ENCODE measurements at places on chromosomes 4 and X. TPM values are rescaled to one million over a fixed set of nuclear protein-coding genes. Genes with fewer than 3 reads are reported as not detected.

DNA sequence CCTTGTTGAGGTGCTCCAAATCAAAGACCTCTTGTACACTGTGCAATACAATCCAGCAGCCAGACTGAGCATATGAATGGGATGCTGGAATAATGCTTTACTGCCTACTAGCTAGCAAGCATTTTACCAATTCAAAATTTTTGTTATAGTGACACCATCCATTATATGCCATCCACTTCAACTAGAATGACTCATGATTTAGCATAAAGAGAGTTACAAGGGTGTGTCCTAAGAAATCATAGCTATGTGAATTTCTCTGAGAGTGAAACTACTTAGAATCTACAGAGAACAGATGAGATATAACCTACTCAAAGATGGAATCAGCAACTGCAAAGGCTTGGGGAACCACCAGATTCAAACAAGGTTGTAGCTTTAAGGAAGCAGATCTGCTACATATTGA, 221.9 kb downstream of the LHFPL1 start:
- no peak for DNase-seq

MAGEE1 gene
- total RNA-seq: 0.74 TPM

DNA sequence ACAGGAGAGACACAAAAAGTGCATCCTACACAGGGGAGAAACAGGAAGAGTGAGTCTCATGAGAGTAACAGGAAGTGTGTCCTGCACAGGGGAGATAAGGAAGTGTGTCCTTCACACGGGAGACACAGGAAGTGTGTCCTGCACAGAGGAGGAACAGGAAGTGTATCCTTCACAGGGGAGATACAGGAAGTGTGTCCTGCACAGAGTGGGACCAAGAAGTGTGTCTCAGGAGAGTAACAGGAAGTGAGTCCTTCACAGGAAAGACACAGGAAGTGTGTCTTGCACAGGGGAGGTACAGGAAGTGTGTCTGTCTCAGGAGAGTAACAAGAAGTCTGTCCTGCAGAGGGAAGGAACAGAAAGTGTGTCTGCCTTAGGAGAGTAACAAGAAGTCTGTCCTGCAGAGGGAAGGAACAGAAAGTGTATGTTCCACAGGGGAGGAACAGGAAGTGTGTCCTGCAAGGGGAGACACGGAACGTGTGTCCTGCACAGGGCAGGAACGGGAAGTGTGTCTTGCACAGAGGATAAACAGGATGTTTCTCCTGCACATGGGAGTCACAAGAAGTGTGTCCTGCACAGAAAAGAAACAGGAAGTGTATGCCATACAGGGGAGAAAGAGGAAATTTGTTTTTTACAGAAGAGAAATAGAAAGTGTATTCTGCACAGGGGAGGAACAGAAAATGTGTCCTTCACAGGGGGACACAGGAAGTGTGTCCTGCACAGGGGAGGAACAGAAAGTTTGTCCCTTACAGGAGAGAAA, 102.0 kb downstream of the ARSF start:
- DNase-seq: no peak

KCTD8 gene
- 0.80 TPM for total RNA-seq

STK32B gene
- total RNA-seq: 7.8 TPM

GRCh38 chrX:118496763-118497079, 1.1 kb downstream of the DOCK11 start:
- no peak for DNase-seq

GRCh38 chrX:20143561-20143960, 1.9 kb upstream of the EIF1AX start:
- DNase-seq: no peak

- DNase-seq: no peak
Observed at GRCh38 chr4:122005064-122005755, 53.4 kb upstream of the TRPC3 start.

DNA sequence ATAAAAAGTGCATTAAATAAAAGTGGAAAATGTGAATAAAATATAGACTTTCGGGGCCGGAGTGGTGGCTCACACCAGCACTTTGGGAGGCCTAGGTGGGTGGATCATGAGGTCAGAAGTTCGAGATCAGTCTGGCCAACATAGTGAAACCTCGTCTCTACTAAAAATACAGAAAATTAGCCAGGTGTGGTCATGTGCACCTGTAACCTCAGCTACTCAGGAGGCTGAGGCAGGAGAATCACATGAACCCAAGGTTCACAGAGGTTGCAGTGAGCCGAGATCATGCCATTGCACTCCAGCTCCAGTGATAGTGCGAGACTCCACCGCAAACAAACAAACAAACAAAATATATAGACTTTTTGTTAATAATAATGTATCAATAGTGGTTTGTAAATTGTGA, 293.6 kb upstream of the TRAM1L1 start:
- DNase-seq: no peak

GRCh38 chrX:41273638-41274037, 60.3 kb upstream of the DDX3X start:
- DNase-seq: no peak

DNA sequence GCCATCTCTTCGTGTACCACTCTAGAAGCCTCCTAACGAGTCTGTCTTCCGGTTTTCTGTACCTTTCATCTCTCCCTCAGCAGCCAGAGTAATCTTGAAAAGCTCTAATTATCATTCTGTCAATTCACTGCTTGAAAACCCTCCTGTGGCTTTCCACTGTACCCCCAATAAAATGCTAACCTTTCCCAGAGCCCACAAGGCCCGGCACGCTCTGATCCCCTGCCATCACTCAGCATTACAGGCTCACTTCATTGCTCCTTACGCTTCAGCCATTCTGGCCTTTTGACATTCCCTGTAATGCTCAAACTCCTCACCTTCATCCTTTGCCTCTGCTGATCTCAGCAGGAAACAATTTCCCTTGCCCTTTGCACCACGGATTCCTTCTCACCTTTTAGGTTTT, 112.9 kb downstream of the ARHGAP10 start:
- DNase-seq: no peak

DNA sequence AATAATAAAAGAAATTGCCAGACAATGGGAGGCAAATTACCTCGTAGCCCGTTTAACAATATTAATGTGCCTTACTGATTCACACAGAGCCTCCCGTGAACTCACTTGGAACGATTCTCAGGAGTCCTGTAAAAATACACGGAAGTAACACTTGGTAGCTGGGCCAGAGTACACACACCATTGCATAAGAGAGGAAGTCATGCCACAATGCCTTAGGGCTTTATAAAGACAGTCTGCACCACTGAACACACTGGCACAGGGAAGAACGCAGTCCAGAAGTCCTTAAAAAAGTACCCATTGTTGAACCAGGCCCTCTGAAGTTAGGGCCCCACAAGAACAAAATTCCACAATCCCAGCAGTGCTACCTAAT, 15.1 kb downstream of the SLC2A9 start:
- DNase-seq: peak; percentile 83

GRCh38 chr4:172927096-172927814, 241.4 kb upstream of the GALNT7 start:
- DNase-seq: peak; percentile 37

RPL39 gene
- 1,582 TPM for total RNA-seq

PTCHD1 gene
- total RNA-seq: not detected

ZNF518B gene
- total RNA-seq: 28.3 TPM

- no peak for DNase-seq
Observed at GRCh38 chr4:86129546-86129945, 230.3 kb downstream of the MAPK10 start.

ZDHHC15 gene
- total RNA-seq: not detected

SYNPO2 gene
- 0.07 TPM for total RNA-seq

- no peak for DNase-seq
Observed at GRCh38 chr4:86565651-86566050, 28.5 kb upstream of the PTPN13 start.

DNA sequence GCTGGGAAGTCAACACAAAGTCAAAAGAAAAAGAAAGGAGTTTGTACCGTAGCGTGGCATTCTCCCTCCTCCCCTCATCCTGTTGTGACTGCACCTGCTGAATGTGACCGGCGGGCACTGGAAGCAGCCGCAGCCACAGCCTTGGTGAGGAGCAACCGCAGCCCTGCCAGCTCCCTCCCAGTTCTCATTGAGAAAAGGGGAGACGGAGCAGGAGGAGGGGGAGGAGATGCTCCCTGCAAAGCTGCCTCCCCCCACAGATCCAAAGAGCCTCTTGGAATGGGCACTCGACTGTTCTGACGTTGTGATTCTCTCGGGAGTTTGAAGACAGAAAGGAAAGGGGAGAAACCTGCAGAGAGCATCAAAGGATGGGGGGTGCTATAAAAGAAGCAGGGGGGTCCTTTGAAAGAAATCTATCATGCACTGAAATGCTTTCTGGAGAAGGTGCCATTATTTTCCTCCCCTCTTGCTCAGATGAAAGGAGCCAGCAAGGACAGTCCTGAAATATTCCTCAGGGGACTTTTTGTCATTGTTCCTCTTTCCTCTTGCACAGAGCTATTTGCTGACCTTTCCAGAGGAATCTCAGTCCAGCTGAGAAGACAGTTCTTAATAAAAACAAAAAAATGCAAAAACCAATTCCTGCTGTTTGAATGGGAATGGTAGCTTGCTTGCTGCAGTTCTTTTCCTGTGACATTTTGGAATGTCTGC, 429.7 kb downstream of the MAPK10 start:
- peak; percentile 30 for DNase-seq

- DNase-seq: peak; percentile 4
Observed at GRCh38 chrX:38560776-38561125, 591 bp upstream of the TSPAN7 start.

FAM236D gene
- not detected for total RNA-seq

CENPE gene
- total RNA-seq: 50.8 TPM

GRCh38 chr4:107974523-107974922, 15.2 kb upstream of the HADH start:
- DNase-seq: no peak

TEX13B gene
- not detected for total RNA-seq

LUZP4 gene
- not detected for total RNA-seq

- DNase-seq: no peak
Observed at GRCh38 chrX:12987900-12988594, 13.1 kb downstream of the TMSB4X start.

GRCh38 chr4:183599284-183599683, 59.7 kb downstream of the RWDD4 start:
- DNase-seq: no peak

NRK gene
- 8.0 TPM for total RNA-seq

- peak; percentile 59 for DNase-seq
Observed at GRCh38 chrX:49155243-49155899, 7.2 kb upstream of the MAGIX start.

DNA sequence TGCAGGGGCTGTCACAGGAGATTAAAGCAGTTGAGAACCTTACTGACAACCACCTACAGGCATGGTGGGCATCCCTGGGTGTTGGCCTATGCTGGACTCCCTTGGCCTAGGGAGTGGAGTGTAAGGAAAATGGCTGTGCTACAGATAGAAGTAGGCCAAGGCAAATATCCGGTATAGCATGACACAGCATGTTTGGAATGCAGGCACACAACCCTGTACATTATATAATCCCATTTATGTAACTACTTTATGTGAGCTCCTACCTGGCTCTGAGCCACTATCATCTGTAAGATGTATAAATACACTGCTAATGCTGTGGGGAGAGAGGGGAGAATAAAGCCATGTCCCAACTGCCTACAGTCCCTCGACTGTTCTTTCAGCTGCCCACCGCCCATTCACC, 38.7 kb upstream of the KCTD8 start:
- DNase-seq: no peak

AWAT2 gene
- 0.21 TPM for total RNA-seq

DNA sequence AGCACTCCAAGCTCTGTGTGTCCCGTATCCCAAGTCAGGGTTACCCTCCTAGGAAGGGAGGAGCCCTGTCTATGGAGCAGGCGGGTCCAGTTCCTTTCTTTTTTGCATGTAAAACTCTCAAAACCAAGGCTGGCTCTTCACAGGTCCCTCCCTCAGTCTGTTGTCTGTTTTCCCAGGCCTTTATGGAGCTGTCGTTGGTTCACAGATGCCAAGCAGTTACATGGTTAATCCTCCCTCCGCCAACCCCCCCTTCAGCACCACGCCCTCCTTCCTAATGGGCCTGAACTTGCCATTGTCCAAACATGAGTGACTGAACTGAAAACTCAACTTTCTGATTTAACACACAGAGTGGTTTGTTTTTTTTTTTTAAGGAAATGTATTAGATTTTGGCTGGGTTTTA, 148.3 kb downstream of the STOX2 start:
- DNase-seq: no peak

DNA sequence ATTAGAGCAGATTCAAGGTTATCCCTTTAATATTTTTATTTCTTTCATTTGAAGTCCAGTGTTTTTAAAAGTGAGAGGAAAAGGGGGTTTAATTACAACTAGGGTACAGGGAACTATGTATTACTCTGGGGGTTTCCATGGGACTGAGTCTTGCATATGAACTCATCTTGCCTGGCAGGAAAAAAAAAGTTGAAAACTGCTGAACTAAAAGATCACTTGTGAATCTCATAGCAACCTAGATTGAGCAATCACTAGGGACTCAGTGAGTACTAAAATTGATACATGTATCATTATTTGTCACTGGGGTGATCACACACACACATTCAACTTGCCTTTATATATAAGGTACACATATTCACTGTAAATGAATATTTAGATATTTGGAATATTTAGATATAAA, 180.7 kb upstream of the SFRP2 start:
- DNase-seq: no peak

DNA sequence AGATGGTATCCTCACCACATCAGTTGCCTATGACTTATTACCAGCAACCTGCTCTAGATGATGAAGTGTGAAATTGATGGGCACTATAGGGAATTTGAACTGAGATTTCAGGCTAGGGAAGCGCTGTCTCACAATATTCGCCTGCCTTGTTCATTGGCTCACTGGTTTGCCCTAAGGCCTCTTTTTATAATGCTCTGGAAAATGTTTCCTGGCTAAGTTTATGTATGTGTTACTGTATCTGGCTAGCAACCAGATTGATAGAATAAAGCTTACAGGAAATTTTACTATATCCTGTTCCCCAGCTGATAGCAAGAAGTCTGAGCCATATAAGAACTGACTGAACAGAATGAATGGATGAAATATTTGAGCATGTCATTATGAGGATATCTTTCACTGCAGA, 71.6 kb downstream of the GSTCD start:
- DNase-seq: peak; percentile 75

DNA sequence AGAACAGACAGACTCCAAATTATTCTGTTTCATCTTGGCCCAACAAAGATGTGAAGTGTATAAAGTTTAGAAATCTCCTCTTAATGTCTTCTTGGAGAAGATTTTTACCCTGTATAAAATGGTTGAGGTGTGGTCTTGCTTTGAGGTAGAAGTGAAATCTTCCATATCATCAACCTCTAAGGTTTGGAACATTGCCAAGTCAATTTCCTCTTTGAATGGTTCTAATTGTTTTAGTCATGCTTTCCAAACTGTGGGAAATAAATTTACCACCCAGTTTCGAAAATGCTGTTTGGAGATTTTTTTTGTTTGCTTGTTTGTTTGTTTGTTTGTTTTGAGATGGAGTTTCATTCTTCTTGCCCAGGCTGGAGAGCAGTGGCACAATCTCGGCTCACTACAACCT, 174.1 kb upstream of the ADAMTS3 start:
- DNase-seq: no peak
